GM10248 (cell line): ENCODE measurements at places on chromosomes 3 and 15.

DNA sequence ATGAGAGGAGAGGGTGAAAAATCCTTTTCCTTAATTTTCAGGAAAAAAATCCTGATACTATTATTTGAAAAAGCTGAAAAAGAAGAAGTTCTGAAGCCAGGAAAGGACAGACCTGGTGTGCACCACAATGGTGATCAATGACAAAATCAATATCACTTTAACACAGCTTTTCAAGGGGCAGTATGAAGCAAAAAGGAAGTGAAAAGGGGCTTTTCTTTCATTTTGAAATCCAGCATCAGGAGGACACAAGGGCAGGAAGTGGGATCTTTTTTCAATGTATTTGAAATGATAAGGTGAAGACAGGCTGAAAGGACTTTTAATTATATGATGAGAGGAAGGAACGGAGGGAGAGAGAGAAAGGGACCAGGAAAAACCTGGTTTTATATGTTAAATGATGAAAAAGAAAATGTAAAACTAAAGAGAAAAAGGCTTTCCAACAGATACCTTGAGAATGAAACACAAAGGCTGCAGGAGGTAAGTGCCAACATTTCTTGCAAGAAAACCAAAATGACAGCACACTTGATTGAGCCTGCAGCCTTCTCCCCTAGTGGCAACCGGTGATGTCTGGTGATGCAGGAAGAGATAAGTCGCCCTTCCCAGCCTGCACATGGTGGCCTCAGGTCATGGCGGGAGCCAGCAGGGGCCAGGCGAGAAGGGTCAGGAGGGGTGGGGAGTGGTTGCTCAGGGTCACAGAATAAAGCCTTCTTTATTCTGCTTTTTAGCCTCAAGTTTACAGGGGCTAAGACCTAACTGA lies 236.7 kb upstream of the WNT5A start:
- no peak for DNase-seq

DNA sequence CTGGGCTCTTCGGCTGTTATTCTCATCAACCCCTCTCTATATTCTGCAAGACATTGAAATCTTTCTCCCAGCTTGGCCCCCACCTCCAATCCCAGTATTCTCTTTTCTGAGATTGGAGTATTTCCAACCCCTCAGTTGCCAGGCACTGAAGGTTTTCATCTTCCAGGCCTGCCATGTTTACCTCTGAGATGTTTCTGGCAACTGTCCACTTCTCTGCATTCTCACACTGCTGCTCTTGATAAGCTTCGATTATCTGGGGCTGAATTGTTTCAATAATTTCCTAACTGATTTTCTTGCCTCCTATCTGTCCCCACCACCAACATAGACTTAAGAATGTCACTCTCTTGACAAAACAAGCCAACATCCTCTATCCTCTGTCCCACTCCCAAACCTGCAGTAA lies 1.4 kb upstream of the GPR156 start:
- no peak for DNase-seq

DNA sequence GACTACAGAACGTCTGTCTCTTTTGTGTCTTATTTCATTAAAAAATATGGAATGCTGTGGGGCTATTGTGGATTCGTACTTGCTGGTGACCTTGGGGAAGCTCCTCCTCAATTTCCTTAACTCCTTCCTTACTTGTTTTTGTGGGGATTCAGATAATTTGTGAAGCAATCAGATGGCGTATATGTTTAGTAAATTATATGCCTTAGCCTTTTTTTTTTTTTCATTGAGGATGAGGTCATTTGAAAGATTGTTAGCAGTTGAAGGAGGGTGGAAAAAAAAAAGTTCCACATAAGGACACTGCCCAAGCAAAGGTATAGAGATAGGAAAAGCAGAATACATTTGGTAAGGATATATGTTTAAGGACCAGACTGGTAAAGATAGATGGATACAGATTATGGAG lies 3.3 kb downstream of the RNF13 start:
- no peak for DNase-seq

DNA sequence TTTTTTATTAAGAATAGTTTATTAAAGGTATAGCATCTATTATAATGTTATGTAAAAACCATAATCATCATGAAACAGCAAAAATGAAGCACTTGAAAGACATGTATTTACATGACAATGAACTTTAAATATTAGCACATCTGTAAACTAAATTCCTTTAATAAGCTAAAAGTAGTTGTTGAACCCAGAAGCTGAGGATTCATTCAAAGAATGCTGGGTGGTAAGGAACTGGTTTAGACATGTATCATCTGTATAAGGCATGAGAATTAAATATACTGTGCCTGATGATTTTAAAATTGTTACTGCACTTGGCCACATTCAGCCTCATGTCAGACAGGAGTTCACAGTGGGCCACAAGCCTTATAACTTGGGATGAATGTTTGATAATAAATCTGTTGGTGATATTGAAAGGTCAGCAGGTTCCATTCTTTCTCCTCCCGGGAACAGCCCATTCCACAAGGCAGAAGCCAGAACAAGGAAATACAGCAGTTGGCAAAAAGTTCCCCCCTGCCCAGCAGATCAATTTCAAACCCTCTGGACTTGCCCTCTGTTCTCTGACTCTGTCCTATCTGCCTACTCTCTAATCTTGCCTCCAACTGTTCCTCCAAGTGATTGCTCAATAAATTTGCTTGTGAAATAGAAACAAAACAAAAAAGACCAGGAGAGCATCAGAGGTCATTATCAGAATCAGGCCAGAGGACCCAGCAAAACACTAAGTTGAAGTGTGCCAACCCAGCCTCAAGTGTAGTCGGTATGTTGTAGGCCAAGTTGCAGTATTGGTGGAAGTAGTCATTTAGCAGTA lies 49.8 kb upstream of the TEX264 start:
- DNase-seq: no peak

DNA sequence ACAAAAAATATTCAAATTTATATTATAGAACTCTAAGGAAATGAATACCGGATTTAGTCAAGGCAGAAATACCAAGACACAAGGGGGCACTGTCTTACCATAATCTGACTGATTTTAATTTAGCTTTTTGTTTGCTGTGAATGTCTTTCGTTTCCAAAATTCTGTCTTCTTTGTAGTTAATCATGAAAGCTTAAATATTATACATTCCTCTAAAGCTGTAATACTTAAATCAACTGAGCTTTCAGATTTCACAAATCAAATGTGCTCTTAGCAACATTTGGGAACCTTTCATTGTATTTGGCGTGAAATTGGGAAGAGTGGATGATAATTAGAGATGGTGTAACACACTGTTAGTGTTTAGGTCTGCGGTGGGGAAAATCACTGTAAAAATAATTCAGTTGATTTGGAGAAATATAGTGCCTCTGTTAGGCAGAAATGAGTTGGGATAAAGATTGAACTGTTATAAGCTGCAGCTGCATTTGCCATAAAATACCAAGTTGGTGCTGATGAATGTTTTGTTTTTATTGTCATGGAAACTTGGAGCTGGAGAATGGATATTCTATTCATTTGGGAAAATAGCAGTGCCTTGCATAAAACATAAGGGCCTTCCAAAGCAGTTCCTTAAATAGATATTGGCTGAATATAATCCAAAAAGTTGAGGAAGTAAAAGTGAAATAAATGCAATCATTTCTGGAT lies 228.2 kb downstream of the TCF12 start:
- peak; percentile 18 for DNase-seq
